ENCODE measurements at places on chromosomes 11 and 22.

DNA sequence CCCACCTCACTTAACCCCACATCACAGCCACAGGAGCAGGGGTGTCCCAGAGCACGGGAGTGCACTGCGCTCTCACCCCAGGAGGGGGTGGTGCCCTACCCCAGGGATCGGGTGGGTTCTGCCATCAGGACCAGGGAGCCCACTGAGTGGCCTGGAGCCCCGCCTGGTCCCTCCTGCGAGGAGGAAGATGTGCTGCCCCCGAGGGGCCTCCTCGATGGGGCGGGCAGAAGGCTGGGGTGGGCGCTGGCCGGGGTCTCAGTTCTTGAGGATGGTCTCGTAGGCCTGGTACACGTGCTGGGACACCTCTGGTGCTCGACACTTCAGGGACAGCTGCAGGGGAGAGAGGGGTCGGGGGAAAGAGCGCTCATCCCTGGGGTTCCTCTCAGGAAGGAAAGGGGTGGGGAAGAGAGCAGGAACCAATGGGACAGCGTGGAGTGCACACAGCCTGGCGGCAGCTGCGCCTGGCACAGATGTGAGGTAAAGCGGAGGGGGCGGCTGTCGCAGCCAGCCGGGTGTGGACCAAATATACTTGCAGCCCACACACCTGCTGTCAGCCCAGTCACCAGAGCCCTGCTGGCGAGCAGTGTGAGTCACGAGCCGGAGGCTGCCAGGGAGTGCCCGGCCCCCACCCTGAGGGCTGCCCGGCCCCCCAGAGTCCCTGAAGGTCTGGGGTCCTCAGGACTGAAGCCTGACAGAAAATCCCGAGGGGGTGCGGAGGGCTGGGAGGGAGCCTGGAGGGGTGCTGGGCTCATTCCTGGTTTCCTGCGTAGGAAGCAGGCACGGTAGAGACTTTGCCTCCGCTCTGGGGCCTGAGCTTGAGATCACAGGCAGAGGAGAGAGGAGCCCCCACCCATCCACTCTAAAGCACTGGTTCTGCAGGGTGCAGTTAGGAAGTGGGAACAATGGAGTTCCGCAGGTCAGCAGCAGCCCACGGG, 13.3 kb upstream of the RASL10A start:
- DNase-seq, result no peak

DNA sequence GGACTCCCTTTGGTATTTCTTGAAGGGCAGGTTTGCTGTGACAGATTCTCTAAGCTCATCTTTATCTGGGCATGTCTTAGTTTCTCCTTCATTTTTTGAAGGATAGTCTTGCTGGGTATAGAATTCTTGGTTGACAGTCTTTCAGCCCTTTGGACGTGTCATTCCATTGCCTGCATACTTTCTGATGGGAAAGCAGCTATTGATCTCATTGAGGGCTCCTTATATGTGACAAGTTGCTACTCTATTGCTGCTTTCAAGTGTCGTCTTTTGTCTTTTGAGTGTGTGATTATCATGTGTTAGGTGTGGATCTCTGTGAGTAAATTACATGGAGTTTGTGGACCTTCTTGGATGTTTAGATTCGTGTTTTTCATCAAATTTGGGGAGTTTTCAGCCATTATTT, 21.9 kb downstream of the IGHMBP2 start:
- no peak for DNase-seq

- DNase-seq, result no peak
Measured at GRCh38 chr11:116929414-116930090, 92.1 kb upstream of the APOA1 start.

DNA sequence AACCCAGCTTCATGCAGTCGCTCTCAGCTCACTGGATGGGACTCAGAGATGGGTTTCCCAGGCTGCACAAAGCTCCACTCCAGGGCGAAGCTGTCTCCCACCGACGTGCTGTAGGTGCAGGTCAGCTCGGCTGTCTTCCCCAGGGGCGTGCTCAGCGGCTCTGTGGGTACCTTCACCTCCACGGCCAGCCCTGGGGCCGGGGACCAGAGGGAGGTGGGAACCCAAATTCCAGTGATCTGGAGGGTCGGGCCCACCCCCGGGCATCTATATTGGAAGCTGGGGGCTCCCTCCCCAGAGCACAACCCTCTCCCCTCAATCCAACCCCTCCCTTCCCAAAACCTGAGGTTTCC, 689 bp downstream of the VSIG2 start:
- DNase-seq, result no peak

- no peak for DNase-seq
Measured at GRCh38 chr22:49845241-49845640, 8.4 kb upstream of the ZBED4 start.

GRCh38 chr22:31637447-31637890, 24.5 kb downstream of the PISD start:
- DNase-seq, result no peak

DNA sequence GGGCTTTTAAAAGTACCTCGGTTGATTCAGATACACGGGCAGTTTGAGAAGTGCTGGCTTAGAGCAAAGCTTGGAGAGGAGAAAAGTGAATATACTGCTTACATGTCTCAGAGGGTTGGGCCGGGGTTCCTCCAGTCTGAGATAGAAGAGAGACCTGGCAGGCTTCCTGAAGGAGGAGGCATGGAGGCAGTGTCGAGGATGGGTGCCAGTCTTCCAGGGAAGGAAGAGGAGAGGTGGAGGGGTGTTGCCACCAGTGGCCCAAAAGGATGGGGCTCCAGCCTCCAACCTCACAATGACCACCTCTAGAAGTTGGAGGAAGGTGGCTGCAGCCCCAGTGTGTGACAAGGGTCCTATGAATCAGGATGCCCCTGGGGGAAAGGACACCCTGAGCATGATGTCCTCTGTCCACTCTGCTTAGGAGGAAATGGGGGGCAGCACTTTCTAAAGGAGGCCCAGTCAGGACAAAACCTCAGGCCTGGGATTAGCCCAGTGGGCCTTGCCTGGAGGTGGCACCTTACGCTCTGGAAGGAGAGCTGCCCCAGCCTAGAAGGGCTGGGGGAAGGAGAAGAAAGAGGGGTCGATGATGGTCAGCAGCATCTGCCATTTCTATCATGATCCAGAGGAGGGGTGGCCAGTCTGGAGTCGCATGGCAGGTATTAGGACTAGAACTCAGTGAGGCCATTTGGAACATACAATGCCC, 65.2 kb downstream of the CD82 start:
- DNase-seq, result no peak

GRCh38 chr11:120141113-120141767, 3.3 kb upstream of the TRIM29 start:
- no peak for DNase-seq

DNA sequence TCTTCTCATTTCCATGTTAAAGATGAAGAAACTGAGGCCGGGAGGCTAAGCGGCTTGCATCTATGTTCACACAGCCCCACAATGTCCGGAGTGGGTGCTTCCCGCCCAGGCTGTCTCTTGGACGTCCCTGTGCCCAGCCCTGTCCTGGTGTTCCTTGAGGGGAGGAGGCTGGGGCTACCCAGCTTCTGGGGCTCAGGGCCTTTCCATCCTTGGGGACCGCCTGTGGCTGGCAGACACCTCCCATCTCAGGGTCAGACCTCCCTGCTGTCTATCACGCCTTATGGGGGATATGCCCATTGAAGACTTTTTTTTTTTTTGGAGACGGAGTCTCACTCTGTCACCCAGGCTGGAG, 95.5 kb downstream of the WNT7B start:
- DNase-seq, result no peak

DNA sequence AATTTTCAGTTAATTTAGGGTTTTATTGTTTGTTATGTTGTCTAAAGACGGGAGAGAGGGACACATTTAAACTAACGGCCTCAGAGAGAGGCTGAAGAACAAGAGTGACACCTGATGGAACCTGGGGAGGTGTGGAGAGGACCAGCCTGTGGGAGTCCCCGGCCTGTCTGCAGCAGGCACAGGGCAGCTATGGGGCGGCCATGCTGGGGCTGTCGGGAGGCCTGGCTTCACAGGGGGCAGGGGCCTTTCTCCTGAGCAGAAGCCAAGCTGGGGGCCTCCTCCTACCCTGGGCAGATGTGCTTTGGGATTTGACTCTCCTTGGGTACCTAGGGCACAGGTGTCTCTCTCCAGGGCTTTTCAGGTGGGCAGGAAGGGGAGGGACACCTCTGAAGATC, 21.9 kb downstream of the RELT start:
- DNase-seq, result no peak

- DNase-seq, result no peak
Measured at GRCh38 chr11:33721426-33721825, 14.8 kb downstream of the CD59 start.

GRCh38 chr22:30196880-30197336, 49.7 kb downstream of the LIF start:
- no peak for DNase-seq

GRCh38 chr11:46905806-46906205, 12.5 kb downstream of the LRP4 start:
- DNase-seq, result no peak

- no peak for DNase-seq
Measured at GRCh38 chr22:16834971-16835370, 9.8 kb upstream of the XKR3 start.

- DNase-seq, result no peak
Measured at GRCh38 chr11:63621071-63621470, 6.8 kb upstream of the PLAAT3 start.

GRCh38 chr11:111069066-111069465, 176.5 kb upstream of the POU2AF2 start:
- no peak for DNase-seq

GRCh38 chr11:96260067-96260511, 82.9 kb downstream of the MAML2 start:
- DNase-seq, result no peak

GRCh38 chr11:116500026-116500946, 272.5 kb downstream of the BUD13 start:
- DNase-seq, result no peak

- no peak for DNase-seq
Measured at GRCh38 chr11:86473991-86474833, 99.5 kb downstream of the CCDC81 start.

GRCh38 chr11:56345739-56346138, at the start of gene OR8K1:
TSS of gene OR8K1 (plus strand) at chr11:56346039. CDS start at chr11:56346039, 0 bp downstream.
- DNase-seq, result no peak

- no peak for DNase-seq
Measured at GRCh38 chr22:25156736-25157135, 42.9 kb upstream of the CRYBB3 start.

DNA sequence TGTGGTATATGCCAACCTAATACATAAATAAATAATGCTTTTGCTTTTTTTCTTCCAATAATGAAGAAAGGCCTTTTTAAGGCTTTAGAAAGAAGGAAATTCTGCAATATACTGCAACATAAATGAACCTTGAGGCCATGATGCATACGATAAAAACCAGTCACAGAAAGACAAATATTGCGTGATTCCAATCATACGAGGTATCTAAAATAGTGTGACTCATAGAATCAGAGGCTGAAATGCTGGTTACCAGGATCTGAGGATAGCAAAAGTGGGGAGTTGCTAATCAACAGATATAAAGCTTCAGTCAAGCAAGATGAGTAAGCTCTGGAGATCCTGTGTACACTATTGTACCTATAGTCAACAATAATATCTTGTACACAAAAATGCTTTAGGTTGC, 24.2 kb downstream of the MS4A6A start:
- no peak for DNase-seq

DNA sequence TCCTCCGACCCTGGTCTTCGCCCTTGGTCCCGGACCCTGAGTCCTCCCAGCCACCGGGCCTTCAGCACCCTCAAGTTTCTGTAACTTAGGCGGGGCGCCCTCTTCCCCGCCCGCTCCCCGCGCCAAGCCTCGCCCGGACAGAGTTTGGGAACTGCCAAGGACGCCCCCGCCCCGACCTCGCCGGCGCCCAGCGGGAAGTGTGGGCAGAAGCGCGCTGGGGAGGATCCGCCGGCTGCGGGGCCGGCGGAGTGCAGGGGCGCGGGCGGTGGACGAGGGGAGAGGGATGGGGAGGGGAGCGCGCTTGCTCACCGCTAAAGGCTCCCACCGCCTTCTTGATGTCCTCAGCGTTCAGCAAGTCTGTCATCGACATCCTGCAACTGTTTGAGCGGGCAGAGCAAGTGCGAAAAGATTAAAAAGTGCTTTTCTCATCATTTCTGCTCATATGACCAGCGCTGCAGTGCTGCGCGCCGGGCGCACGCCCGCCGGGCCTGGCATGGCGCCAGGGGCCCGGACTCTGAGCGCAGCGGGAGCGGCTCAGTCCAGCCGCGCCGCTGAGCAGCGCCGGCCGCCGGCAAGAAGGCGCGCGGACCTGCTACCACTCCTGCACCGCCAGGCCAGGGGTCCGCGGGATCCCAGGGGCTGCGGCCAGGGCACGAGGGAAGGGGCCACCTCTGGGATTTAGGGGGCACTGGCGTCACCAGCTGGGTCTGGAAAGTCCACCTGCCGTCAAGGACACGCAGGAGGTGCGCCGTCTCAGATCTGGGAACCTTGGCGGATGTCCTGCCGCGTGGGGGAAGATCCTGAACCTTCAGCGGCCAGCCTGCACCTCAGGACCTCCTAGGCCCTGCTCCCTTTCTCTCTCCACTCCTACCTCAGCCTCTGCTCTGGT, at the start of gene PVALB:
Gene PVALB, minus strand, starts transcription at position 400 of the 889 bp plus-strand sequence. Its CDS starts 30 bp downstream, at position 370.
- no peak for DNase-seq

- DNase-seq, result no peak
Measured at GRCh38 chr11:58125469-58125868, at the start of gene OR9I1. TSS of gene OR9I1 (minus strand) at chr11:58125530. CDS start at chr11:58119444, 6,086 bp downstream.

- DNase-seq, result no peak
Measured at GRCh38 chr11:131749101-131749500, 378.7 kb downstream of the NTM start.

- DNase-seq, result no peak
Measured at GRCh38 chr22:44497218-44497904, 672 bp downstream of the RTL6 start.

GRCh38 chr11:48032721-48033120, 52.4 kb downstream of the PTPRJ start:
- DNase-seq, result no peak

- no peak for DNase-seq
Measured at GRCh38 chr11:114790910-114791309, 112.6 kb downstream of the NXPE2 start.

DNA sequence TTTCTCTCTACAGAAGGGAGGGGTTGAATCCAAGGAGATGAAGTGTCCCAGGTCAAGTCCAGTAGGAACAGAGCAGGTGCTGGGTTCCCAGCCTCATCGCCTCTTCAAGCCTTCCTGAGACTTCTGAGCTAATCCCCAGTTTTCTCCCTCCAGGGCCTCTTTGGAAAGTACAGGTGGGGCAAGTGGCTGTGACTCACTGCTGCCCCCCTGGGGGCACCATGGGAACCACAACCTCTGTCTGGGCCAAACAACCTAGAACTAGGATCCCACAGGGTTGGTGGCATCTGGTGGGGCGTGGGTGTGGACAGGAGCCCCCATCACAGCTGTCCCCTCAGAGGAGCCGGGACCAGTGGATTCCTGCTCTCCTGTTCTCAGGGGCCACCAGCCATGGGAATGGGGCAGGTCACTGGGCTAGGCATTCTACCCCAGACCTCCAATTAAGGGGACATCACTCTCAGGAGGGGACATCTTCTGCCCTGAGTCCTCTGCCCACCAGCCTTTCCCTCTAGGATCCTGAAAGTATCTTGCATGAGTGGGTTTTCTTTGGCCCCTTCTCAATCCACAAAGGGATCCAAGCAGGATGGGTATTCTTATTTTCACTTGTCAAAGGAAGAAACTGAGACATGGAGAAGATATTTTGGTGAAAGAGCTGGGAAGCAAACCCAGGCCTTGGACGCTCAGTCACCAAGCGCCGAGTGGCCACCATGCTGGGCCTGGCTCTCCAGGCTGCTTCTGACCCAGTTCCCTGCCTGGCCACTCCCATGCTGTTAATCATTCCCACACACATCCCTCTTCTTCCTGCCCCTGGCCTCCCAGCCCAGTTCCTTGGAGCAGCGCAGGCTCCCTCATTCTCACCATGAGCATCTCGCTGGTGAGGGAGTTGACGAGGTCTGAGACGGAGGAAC, 23.8 kb downstream of the LRRC10B start:
- no peak for DNase-seq
